ENCODE measurements at places on chromosomes 5 and 9.

- DNase-seq, result no peak
These were observed 19.0 kb upstream of the SPINK4 start for GRCh38 chr9:33220681-33221567.

GRCh38 chr5:119309326-119309725 lies 46.5 kb upstream of the TNFAIP8 start:
- no peak for DNase-seq

DNA sequence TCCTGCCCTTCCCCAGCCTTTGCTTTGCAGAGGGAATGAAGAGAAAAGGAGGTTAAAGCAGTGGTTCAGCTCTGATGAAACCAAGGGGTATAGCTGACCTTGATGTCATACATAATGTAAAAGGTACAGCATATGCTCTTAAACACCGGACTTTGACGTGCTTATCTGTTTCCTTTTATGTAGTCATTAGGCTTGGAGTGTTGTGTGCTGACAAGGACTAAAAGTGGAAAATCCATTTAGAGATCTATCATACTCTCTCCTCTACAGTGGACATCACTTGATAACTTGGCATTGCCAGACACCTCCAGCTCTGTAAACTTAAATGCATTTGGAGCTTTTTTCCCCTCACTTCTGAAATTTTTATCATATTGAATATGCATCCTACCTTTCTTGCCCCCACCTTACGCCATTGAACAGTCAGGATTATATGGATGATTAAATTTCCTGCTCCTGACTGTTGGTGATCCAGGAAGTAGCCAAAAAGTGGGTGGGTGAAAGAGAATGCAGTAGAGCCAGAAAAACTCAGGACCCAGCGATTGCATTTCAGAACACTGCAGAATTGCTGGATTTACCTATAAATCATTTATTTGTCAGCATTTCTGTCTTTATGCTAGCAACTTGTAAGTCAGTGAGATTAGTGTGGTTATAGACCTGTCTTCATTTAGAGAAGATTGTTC lies 4.1 kb downstream of the TNFAIP8 start:
- no peak for DNase-seq

- DNase-seq, result no peak
These were observed 22.3 kb upstream of the OLFM1 start for GRCh38 chr9:135065151-135065550.

GRCh38 chr9:129777769-129778130 lies 24.9 kb upstream of the PTGES start:
- no peak for DNase-seq

GRCh38 chr5:944621-944927 lies 51.9 kb downstream of the TRIP13 start:
- DNase-seq, result no peak

DNA sequence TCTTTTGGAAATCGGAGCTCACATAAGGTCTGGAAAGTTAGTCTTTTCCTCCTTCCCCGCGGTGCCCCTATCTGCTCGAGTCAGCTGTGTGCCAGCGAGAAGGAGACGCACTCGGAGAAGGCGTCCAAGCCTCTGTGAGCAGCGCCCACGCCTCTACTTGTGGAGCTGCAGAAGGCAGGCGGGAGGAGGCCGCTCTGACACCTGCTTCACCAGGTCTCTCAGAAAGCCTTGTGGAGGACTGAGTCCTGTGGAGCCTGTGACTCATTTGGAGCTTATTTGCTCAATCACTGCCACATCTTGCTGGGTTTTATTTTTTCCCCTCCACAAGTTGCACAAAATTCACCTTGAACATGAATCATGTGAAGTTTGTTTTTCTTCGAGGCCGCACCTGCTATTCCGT lies 117.5 kb downstream of the IRX2 start:
- DNase-seq, result no peak

DNA sequence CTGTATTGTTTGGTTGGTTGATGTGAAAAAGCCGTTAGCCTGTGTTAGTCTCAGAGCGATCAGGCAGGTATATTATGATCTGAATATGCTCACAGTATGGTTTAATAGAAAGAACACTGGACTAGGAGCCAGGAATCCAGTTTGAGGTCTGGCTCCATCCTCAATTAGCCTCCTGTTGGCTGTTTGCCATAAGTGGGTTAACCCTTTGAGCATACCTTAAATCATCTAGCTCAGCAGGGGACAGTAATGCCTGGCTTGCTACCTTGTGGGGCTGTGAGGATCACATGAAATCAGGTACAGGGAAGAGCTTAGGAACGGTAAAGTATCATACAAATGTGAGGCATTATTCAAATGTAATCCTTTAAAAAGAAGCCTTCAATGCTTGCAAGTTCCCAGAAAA lies 104.7 kb downstream of the CMYA5 start:
- DNase-seq, result no peak
